ENCODE measurements at places on chromosomes 16 and 17.

GRCh38 chr16:57822856-57823255 lies 20.6 kb upstream of the KIFC3 start:
- no peak for DNase-seq
- H3K27me3 ChIP-seq = no peaks in the 10 kb centered on the region
- peaks cover 75% of the 10 kb centered on the region for H3K4me1 ChIP-seq
- no peak overlapping the region for H3K4me3 ChIP-seq
- H3K27ac ChIP-seq = peak overlapping the region; percentile 61

DNA sequence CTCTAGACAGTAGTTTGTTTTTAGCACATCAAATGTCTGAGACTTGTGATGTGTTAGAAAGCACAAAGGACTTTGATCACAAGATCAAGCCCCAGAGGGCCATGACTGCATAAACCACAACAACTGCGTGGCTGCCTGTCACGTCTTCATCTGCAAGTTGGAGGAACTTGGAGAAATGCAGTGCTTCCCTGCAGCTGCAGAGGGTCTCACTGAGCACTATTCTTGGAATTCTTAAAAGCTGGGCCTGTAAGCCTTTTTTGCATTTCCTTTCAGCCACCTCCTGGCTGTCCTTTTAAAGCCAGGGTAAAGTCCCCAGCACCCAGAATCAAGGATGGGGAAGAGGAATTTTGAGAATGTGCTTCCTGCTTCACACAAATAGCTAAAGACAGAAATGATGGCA lies 431.3 kb downstream of the MAF start:
- no peak overlapping the region for H3K4me3 ChIP-seq
- no peaks in the 10 kb centered on the region for H3K4me1 ChIP-seq
- DNase-seq = no peak
- H3K27ac ChIP-seq = no peak overlapping the region

GRCh38 chr16:5460701-5461100 lies 363.1 kb upstream of the EEF2KMT start:
- H3K36me3 ChIP-seq = no peaks in the 10 kb centered on the region
- H3K4me3 ChIP-seq = no peak overlapping the region
- no peaks in the 10 kb centered on the region for H3K4me1 ChIP-seq
- H3K27me3 ChIP-seq = peaks cover 51% of the 10 kb centered on the region
- H3K27ac ChIP-seq = no peak overlapping the region
- DNase-seq = no peak

GRCh38 chr16:78996790-78997189 lies 603.7 kb downstream of the MAF start:
- no peak for DNase-seq
- H3K27me3 ChIP-seq = no peaks in the 10 kb centered on the region
- no peaks in the 10 kb centered on the region for H3K4me1 ChIP-seq
- H3K36me3 ChIP-seq = no peaks in the 10 kb centered on the region

- H3K4me3 ChIP-seq = no peak overlapping the region
- no peaks in the 10 kb centered on the region for H3K27me3 ChIP-seq
- H3K4me1 ChIP-seq = peaks cover 16% of the 10 kb centered on the region
- H3K36me3 ChIP-seq = no peaks in the 10 kb centered on the region
- DNase-seq = no peak
Measured at GRCh38 chr17:83195330-83196023, 116.1 kb downstream of the METRNL start.

- no peaks in the 10 kb centered on the region for H3K36me3 ChIP-seq
- no peaks in the 10 kb centered on the region for H3K27me3 ChIP-seq
- H3K4me3 ChIP-seq = no peak overlapping the region
- peak; percentile 48 for DNase-seq
- no peak overlapping the region for H3K27ac ChIP-seq
- no peaks in the 10 kb centered on the region for H3K4me1 ChIP-seq
Measured at GRCh38 chr16:7185689-7186088, 147.0 kb upstream of the RBFOX1 start.

GRCh38 chr17:73564843-73565242 lies 79.4 kb downstream of the SDK2 start:
- H3K4me3 ChIP-seq = no peak overlapping the region
- H3K36me3 ChIP-seq = no peaks in the 10 kb centered on the region
- no peak overlapping the region for H3K27ac ChIP-seq
- H3K27me3 ChIP-seq = peaks cover 98% of the 10 kb centered on the region

- no peak for DNase-seq
- 0 out of 2 replicates have a peak, but pooled peaks cover 7% of the 10 kb centered on the region for H3K4me1 ChIP-seq
- no peaks in the 10 kb centered on the region for H3K36me3 ChIP-seq
- no peaks in the 10 kb centered on the region for H3K27me3 ChIP-seq
Measured at GRCh38 chr17:57078274-57078673, 6.8 kb upstream of the AKAP1 start.

GRCh38 chr17:42167807-42168206 lies 13.0 kb upstream of the RAB5C start:
- no peak overlapping the region for H3K4me3 ChIP-seq
- DNase-seq = no peak
- H3K27me3 ChIP-seq = peaks cover 23% of the 10 kb centered on the region
- no peaks in the 10 kb centered on the region for H3K4me1 ChIP-seq
- no peak overlapping the region for H3K27ac ChIP-seq
- no peaks in the 10 kb centered on the region for H3K36me3 ChIP-seq

DNA sequence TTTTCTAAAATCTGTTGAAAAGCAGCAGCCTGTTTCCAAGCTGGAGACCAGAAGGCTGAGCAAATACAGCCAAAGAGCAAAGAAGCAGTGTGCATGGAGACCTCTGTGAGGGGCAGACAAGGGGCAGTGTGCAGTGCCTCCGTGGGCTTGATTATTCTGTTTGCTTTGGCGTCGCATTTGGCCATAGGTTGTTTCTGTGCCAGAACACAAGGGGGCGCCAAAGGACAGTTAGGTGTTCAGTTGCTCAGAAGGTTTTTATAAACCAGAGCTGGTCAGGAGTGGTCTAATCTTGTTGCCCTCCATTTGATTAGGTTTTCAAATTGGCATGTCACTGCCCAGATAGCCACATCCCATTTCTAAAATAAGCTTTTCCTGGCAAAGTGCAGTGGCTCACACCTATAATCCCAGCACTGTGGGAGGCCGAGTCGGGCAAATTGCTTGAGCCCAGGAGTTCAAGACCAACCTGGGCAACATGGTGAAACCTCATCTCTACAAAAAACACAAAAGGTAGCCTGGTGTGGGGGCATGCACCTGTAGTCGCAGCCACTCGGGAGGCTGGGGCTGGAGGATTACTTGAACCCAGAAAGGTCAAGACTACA lies 10.6 kb downstream of the MYH3 start:
- H3K4me1 ChIP-seq = no peaks in the 10 kb centered on the region
- H3K36me3 ChIP-seq = no peaks in the 10 kb centered on the region
- DNase-seq = no peak
- H3K27ac ChIP-seq = no peak overlapping the region
- H3K27me3 ChIP-seq = peaks cover 58% of the 10 kb centered on the region

DNA sequence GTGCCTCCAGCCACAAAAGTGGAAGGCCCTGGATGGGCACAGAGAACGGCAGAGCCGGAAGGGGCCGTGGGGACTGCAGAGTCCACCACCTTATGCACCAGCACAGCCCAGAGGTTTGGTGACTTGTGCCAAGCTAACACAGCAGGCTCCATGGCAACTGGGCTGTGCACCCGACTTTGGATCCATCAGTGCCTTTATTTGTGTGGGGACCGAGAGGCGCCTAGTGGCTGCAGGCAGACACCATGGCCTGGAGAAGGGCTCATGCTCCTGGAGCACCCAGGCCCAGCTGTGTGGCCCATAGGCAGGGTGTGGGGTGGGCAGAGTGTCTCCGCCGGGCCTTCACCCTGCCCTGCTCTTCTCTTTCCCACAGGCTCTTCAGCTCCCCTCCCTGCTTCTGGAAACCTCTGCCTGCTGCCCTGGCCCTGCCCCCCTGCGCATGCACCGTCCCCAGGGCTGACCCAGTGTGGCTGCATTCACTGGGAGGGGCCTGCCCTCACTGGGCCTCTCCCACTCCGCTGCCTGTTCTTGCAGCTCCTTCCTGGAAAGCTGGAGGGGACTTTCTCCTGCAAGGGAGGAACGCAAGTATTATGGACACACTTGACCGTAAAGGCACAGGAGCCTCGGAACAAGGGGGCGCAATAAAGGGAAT lies 10.1 kb downstream of the C16orf90 start:
- no peak overlapping the region for H3K27ac ChIP-seq
- DNase-seq = no peak
- H3K4me3 ChIP-seq = no peak overlapping the region
- H3K27me3 ChIP-seq = no peaks in the 10 kb centered on the region

DNA sequence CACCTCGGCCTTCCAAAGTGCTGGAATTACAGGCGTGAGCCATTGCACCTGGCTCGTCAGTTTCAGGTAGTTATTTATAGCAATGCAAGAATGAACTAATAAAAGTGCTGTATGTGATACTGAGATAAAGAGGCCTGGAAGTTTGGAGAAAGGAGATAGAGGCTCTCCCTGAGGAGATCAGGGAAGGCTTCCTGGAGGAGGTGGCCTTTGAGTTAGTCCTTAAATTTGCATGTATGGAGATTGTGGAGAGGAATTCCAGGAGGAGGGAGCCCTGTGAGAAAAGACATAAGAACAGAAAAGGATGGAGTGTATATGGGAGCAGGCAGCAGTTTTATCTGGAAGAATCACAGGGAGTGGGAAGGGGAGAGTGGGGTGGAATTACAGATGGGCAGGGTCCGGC lies 276.6 kb upstream of the EEF2KMT start:
- no peaks in the 10 kb centered on the region for H3K36me3 ChIP-seq
- DNase-seq = no peak
- no peaks in the 10 kb centered on the region for H3K4me1 ChIP-seq
- no peak overlapping the region for H3K27ac ChIP-seq

GRCh38 chr16:2205104-2205966 lies at the start of gene MLST8:
Gene MLST8, plus strand, starts transcription at chr16:2205454. Its CDS starts 632 bp downstream, at chr16:2206086.
- peak; percentile 56 for DNase-seq
- H3K4me3 ChIP-seq = peak within 1 kb of the TSS; percentile 91
- 0 out of 2 replicates have a peak, but pooled peaks cover 6% of the 10 kb centered on the region for H3K36me3 ChIP-seq
- no peaks in the 10 kb centered on the region for H3K27me3 ChIP-seq

- peak overlapping the region; percentile 28 for H3K4me3 ChIP-seq
- H3K27me3 ChIP-seq = no peaks in the 10 kb centered on the region
- H3K27ac ChIP-seq = peak overlapping the region; percentile 91
- H3K36me3 ChIP-seq = no peaks in the 10 kb centered on the region
- H3K4me1 ChIP-seq = peaks cover 42% of the 10 kb centered on the region
Measured at GRCh38 chr16:81493755-81494433, 49.3 kb downstream of the CMIP start.

- no peaks in the 10 kb centered on the region for H3K4me1 ChIP-seq
- no peak overlapping the region for H3K4me3 ChIP-seq
- H3K36me3 ChIP-seq = no peaks in the 10 kb centered on the region
- H3K27me3 ChIP-seq = peaks cover 93% of the 10 kb centered on the region
Measured at GRCh38 chr16:66070140-66070917, 296.2 kb upstream of the CDH5 start.

DNA sequence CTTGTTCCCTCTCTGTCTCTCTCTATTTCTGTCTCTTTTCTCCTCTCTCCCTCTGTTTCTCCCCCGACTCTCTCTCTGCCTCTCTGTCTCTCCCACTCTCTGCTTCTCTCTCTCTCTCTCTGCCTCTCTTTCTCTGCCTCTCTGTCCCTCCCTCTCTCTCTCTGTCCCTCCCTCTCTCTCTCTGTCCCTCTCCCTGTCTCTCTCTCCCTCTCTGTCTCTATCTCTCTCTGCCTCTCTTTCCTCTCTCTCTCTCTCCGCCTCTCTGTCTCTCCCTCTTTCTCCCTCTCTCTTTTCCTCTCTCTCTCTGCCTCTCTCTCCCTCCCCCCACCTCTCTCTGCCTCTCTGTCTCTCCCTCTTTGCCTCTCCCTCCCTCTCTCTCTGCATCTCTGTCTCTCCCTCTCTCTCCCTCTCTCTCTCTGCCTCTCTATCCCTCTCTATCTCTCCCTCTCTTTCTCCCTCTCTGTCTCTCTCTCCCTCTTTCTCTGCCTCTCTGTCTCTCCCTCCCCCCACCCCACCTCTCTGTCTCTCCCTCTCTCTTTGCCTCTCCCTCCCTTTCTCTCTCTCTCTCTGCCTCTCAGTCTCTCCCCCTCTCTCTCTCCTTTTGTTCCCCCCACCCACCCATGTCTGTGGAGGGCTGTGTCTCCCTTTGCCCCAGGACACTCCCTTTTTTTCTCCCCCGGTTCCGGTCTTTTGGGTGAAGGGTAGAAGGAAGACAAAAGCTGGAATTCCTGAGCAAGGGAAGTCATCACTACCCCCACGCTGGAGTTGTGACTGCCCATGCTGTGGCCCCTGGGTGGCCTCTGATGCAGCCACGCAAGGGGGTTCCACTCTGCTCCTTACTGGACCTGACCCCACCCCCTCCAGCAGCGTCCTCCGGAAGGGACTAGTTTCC lies 27.1 kb upstream of the MGAT5B start:
- no peak overlapping the region for H3K4me3 ChIP-seq
- H3K27me3 ChIP-seq = no peaks in the 10 kb centered on the region
- H3K27ac ChIP-seq = no peak overlapping the region
- H3K4me1 ChIP-seq = peaks cover 4% of the 10 kb centered on the region

DNA sequence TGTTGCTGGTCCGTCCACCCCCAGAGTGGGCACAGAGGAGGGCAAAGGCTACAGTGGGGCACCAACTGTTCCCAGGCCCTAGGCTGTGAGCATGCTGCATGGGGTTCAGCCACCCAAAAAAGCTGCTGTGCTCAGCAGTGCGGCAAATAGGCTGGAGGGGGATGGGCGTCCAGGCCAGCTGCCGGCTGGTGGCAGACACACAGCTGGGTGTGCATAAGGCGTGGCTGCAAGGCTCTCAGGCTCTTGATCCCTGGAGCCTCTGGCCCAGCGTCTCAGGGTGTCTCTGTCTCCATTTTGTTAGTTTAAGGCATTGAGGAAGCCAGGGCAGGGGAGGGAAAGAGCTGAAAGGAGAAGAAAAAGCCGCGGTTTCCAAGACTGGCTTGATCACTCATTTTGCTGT lies 8.8 kb downstream of the RPL19 start:
- no peak for DNase-seq
- H3K27ac ChIP-seq = no peak overlapping the region
- no peaks in the 10 kb centered on the region for H3K4me1 ChIP-seq
- no peaks in the 10 kb centered on the region for H3K27me3 ChIP-seq

GRCh38 chr17:6639586-6640535 lies 650 bp downstream of the KIAA0753 start:
- H3K27ac ChIP-seq = peak overlapping the region; percentile 71
- no peaks in the 10 kb centered on the region for H3K27me3 ChIP-seq
- H3K36me3 ChIP-seq = peaks cover 22% of the 10 kb centered on the region
- peak overlapping the region; percentile 81 for H3K4me3 ChIP-seq

GRCh38 chr17:37261286-37261685 lies 114.5 kb upstream of the C17orf78 start:
- H3K27ac ChIP-seq = no peak overlapping the region
- no peak for DNase-seq
- no peaks in the 10 kb centered on the region for H3K4me1 ChIP-seq
- peaks cover 55% of the 10 kb centered on the region for H3K36me3 ChIP-seq
- H3K27me3 ChIP-seq = no peaks in the 10 kb centered on the region
- H3K4me3 ChIP-seq = no peak overlapping the region

All from PC-9 (cell line).